ENCODE measurements at places on chromosomes 2 and 18. TPM values are rescaled to one million over a fixed set of nuclear protein-coding genes. Genes with fewer than 3 reads are reported as not detected.

DNA sequence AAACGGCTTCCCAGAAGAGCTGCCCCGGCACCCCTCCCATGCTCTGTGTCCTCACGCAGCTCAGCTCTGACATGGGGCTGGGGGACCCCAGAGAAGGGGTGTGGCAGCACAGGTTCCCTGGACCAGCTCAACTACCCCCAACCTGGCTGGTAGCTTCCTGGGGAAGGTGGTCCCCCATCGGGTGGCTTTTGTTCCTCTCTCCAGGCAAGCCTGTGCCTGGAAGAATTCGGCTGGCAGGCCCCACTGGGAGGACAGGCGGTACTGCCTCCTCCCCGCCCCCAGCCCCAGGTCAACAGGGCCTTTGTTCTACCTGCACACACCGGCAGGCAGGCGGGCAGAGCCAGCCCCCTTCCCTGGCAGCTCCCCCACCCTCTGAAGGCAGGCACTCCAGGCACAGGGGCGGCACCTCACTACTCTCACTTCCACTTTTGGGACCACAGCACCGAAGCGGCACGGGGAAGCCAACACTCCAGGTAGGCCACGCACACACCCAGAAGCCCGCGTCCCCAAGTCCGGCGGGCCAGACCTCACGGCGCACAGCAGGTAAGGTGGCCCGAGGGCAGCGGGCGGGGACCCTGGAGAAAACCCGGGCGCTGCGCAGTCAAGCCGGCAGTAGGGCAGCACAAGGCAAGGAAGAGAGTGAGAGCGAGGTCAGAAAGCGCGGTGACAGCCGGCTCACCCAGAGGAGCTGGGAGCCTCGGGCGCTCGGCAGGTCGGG is 1.3 kb downstream of the HS6ST1 start:
- H3K27ac ChIP-seq, result no peak overlapping the region
- DNase-seq, result peak; percentile 21
- H3K4me1 ChIP-seq, result peaks cover 34% of the 10 kb centered on the region
- H3K4me3 ChIP-seq, result peak overlapping the region; percentile 80
- no peaks in the 10 kb centered on the region for H3K36me3 ChIP-seq

DNA sequence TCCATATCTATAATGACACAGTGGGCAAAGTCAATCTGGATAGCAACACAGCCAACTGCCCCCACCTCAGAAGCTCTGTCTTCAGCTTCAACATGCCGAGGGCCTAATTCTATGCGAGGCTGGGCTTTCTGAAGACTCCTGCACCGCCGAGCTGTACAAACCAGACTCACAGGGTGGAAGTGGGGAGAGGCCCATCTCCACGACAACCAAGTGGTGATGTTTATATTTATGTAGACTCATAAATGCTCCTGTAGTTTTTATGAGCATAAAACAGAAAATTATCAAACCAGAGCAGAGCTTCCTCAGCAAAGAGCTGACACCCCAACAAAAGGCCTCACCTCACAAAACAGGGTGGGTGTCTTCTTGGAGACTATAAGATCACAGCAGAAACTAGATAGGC is 77.0 kb upstream of the LGALSL start:
- no peaks in the 10 kb centered on the region for H3K4me1 ChIP-seq
- H3K27ac ChIP-seq, result no peak overlapping the region
- no peaks in the 10 kb centered on the region for H3K36me3 ChIP-seq
- DNase-seq, result no peak

GRCh38 chr18:64103986-64104385 is 44.9 kb downstream of the LINC00305 start:
- H3K36me3 ChIP-seq, result no peaks in the 10 kb centered on the region
- no peak for DNase-seq
- no peaks in the 10 kb centered on the region for H3K27me3 ChIP-seq
- H3K27ac ChIP-seq, result no peak overlapping the region
- H3K4me1 ChIP-seq, result no peaks in the 10 kb centered on the region

DNA sequence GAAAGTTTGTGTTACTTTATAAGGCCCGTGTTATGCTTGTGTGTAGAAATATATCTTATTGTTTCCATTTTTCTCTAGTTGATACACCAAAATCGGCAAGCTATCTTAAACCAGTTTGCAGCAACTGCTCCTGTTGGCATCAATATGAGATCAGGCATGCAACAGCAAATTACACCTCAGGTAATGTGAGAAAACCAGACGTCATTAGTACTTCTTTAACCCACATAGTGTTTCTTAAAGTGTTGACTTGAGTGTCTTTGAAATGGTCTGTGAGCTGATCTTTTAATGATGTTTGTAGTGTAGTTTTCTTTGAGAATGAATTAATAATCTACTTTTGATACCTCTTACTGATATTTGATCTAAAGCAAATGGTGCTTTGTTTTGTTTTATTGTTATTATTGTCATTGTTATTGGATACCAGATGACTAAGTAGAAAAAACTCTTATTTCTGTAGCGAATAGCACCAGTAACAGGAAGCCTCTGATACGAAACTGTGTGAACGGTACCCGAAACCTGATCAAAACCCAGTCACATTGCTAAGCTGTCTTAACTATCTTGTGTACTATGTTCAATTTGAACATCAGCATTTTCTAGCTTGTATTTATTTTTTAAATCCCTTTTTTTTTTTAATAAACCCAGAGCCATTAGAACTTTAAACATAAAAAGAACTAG is 53.7 kb downstream of the PTRHD1 start:
- no peak overlapping the region for H3K4me3 ChIP-seq
- peaks cover 6% of the 10 kb centered on the region for H3K4me1 ChIP-seq
- H3K27ac ChIP-seq, result no peak overlapping the region
- no peaks in the 10 kb centered on the region for H3K27me3 ChIP-seq
- H3K36me3 ChIP-seq, result peaks cover 9% of the 10 kb centered on the region
- no peak for DNase-seq

- no peaks in the 10 kb centered on the region for H3K4me1 ChIP-seq
Measured at GRCh38 chr18:38009320-38009719, 443.7 kb upstream of the CELF4 start.

- H3K4me3 ChIP-seq, result no peak overlapping the region
- H3K36me3 ChIP-seq, result peaks cover 2% of the 10 kb centered on the region
- peaks cover 4% of the 10 kb centered on the region for H3K4me1 ChIP-seq
- no peak overlapping the region for H3K27ac ChIP-seq
- peak; percentile 11 for DNase-seq
Measured at GRCh38 chr2:239916205-239917124, 108.7 kb downstream of the NDUFA10 start.

DNA sequence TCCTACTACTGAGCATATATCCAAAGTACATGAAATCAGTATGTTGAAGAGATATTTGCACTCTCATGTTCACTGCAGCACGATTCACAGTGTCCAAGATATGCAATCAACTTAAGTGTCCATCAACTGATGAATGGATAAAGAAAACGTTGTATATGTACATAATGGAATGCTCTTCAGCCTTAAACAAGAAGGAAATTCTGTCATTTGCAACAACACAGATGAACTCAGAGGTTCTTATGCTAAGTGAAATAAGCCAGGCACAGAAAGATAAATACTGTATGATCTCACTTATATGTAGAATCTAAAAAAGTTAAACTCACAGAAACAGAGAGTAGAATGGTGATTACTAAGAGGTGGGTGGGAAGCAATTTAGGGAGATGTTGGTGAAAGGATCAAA is 149.2 kb downstream of the EVA1A start:
- H3K27me3 ChIP-seq, result no peaks in the 10 kb centered on the region
- H3K27ac ChIP-seq, result no peak overlapping the region
- H3K36me3 ChIP-seq, result no peaks in the 10 kb centered on the region
- no peak for DNase-seq
- no peak overlapping the region for H3K4me3 ChIP-seq

OBSL1 gene
- total RNA-seq, result 0.18 TPM

- peak overlapping the region; percentile 38 for H3K4me3 ChIP-seq
- H3K4me1 ChIP-seq, result no peaks in the 10 kb centered on the region
- H3K27me3 ChIP-seq, result no peaks in the 10 kb centered on the region
- no peak overlapping the region for H3K27ac ChIP-seq
- H3K36me3 ChIP-seq, result no peaks in the 10 kb centered on the region
Measured at GRCh38 chr18:5456577-5457461, 87.0 kb downstream of the EPB41L3 start.

DNA sequence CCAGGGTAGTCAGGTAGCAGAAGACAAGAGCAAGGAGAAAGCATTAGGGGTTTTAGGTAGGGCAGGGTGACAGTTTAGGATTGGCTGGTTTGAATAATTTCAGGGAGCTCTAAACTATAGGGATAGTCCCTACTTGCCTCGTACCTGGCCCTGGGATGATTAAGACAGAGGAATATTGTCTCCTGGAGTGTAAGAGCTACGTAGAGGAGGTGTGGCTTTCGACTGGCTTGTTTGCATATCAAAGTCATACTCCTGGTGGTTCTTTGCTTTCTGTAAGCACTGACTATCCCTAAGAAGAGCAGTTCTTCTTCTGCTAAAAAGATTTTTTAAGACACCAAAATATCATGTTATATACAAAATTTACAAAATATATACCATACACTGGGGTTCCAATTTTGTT is 1867.4 kb downstream of the SUCLG1 start:
- DNase-seq, result no peak
- no peak overlapping the region for H3K27ac ChIP-seq
- H3K27me3 ChIP-seq, result no peaks in the 10 kb centered on the region

NETO1 gene
- total RNA-seq, result not detected

CNDP1 gene
- not detected for total RNA-seq

DNA sequence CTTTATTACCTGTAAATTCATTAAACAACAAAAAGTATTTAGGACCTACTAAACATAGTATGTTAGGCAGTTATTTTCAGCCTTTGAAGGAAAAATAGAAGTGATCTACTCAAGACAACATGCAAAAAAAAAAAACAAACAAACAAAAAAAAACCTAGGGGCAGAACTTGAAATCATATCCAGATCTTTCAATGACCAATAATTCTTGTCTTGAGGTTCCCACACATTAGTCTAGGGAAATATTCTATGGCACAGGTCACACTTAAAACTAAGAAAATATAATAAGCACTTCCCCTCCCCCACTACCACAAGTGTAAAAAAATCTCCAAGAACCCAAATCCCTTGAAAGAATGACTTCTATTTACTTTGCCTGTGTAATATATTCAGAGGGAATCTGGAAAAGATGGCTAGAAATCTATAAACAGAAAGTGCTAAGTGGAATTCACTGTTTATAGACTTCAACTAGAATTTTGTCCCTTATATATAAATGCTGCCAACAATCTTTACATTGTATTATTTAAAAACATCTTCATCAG is 3.5 kb downstream of the PELI1 start:
- peak overlapping the region; percentile 76 for H3K27ac ChIP-seq
- peaks cover 46% of the 10 kb centered on the region for H3K4me1 ChIP-seq
- no peak overlapping the region for H3K4me3 ChIP-seq
- no peaks in the 10 kb centered on the region for H3K27me3 ChIP-seq

- no peaks in the 10 kb centered on the region for H3K36me3 ChIP-seq
- H3K4me3 ChIP-seq, result no peak overlapping the region
- DNase-seq, result peak; percentile 59
- no peak overlapping the region for H3K27ac ChIP-seq
- no peaks in the 10 kb centered on the region for H3K4me1 ChIP-seq
- peaks cover 18% of the 10 kb centered on the region for H3K27me3 ChIP-seq
Measured at GRCh38 chr18:49510393-49511115, 23.5 kb upstream of the C18orf32 start.

TUBA3D gene
- not detected for total RNA-seq

- H3K36me3 ChIP-seq, result no peaks in the 10 kb centered on the region
- DNase-seq, result no peak
- peaks cover 2% of the 10 kb centered on the region for H3K27me3 ChIP-seq
- peaks cover 15% of the 10 kb centered on the region for H3K4me1 ChIP-seq
- no peak overlapping the region for H3K27ac ChIP-seq
Measured at GRCh38 chr2:204049635-204050034, 113.1 kb downstream of the ICOS start.

- H3K4me3 ChIP-seq, result no peak overlapping the region
- H3K27ac ChIP-seq, result no peak overlapping the region
- H3K27me3 ChIP-seq, result no peaks in the 10 kb centered on the region
- peaks cover 8% of the 10 kb centered on the region for H3K4me1 ChIP-seq
- H3K36me3 ChIP-seq, result peaks cover 4% of the 10 kb centered on the region
Measured at GRCh38 chr2:19887510-19887909, 14.3 kb downstream of the TTC32 start.

Data from activated CD8-positive, alpha-beta T cell treated with anti-CD3 and anti-CD28 coated beads, Interleukin-2, amount 10 ng/mL, durations not matched to agents 7 days and 5 days (primary cell).